ENCODE measurements at places on chromosomes 4 and X.

GRCh38 chr4:48578132-48578968 is 88.3 kb downstream of the ZAR1 start:
- DNase-seq: peak; percentile 27

DNA sequence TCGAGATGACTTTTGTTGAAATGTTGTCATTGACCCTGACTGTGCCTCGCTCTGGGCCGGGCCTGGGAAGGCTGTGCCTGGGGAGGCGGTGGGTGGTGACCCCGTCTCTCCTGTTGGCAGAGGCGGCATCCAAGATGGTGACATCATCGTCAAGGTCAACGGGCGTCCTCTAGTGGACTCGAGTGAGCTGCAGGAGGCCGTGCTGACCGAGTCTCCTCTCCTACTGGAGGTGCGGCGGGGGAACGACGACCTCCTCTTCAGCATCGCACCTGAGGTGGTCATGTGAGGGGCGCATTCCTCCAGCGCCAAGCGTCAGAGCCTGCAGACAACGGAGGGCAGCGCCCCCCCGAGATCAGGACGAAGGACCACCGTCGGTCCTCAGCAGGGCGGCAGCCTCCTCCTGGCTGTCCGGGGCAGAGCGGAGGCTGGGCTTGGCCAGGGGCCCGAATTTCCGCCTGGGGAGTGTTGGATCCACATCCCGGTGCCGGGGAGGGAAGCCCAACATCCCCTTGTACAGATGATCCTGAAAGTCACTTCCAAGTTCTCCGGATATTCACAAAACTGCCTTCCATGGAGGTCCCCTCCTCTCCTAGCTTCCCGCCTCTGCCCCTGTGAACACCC is 36.4 kb downstream of the HTRA3 start:
- DNase-seq: no peak

DNA sequence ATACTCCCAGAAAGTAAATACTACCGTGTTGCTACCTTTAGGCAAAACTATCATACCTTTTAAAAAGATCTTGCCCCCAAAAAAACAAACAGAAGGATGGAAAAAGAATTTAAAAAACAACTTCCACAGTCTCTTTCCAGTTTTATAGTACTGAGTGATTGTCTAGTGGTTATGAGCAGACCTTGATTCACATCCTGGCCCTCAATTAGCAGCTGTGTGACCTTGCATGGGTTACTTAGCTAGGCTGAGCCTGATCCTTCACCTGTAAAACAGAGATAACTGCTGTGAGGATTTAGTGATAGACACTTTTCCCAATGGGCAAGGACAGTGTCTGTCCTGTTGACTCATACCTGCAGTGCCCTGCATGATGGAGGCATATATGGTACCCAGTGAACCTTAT is 49.0 kb downstream of the SMAD1 start:
- DNase-seq: no peak

DNA sequence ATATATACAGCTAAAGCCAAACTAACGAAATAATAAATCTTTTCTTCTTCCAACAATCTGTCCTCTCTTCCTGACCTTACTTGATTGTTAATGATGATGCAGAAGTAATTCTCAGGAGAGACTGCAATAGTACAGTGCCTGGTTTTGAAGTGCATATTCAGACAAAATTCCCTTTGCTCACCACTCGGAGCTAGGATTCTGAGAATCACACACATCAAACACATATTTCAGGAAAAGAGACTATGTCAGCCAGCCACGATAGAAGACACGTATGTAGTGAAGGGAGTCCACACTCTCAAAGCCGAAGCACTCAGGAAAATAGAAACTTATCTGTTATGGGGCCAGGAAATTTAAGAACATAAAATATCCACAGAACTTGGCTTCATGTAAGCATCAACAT is 362.5 kb upstream of the FAT1 start:
- no peak for DNase-seq
